ENCODE measurements at places on chromosomes 7 and 10.

DNA sequence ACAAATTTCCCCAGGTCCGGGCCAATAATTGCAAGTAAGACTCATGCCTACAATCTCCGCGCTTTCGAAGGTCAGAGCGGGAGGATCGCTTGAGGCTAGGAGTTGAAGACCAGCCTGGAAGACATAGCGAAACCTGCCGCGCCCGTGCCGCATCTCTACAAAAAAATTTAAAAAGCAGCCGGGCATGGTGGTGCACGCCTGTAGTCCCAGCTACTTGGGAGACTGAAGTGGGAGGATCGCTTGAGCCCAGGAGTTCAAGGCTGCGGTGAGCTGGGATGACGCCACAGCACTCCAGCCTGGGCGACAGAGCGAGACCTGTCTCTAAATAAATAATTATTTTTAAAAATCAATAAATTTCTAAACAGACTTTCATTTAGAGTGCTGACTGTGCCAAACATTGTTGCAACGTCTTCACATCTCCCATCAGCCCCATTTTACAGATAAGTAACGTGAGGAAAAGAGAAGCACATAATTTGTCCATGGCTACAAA, 494 bp upstream of the CFAP43 start:
- DNase-seq, result no peak

DNA sequence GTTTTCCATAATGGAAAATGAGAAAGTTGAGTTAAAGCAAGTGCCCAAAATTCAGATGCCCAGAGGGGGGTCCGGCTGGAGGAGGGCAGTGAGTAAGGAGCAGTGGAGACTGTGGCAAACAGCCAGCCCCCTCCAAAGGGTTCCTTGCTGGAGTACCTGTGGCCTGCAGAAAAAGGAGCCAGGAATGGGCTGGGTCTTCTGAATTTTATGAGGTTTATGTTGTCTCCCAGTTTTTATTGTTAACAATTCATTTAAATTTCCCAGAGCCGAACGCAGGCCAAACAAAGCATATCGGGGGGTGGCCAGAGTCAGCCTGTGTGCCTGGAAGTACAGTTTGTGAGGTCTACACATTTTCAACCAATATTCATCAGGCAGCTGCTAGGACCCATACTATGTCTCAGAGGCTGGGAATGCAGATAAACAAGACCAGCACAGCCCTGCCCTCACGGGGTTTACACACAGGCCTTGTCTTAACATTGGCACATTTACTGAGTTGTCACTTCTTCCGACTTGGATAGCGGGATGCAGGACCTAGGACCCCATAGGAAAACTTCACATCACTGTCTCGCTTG, 12.9 kb upstream of the CSGALNACT2 start:
- no peak for DNase-seq

GRCh38 chr10:576130-576465, 113.4 kb downstream of the DIP2C start:
- no peak for DNase-seq

- no peak for DNase-seq
Observed at GRCh38 chr7:12552876-12553275, 17.6 kb upstream of the SCIN start.

- DNase-seq, result no peak
Observed at GRCh38 chr10:101485681-101486554, 102.1 kb downstream of the POLL start.
